BJ (cell line): ENCODE measurements at places on chromosomes 12 and 14.

DNA sequence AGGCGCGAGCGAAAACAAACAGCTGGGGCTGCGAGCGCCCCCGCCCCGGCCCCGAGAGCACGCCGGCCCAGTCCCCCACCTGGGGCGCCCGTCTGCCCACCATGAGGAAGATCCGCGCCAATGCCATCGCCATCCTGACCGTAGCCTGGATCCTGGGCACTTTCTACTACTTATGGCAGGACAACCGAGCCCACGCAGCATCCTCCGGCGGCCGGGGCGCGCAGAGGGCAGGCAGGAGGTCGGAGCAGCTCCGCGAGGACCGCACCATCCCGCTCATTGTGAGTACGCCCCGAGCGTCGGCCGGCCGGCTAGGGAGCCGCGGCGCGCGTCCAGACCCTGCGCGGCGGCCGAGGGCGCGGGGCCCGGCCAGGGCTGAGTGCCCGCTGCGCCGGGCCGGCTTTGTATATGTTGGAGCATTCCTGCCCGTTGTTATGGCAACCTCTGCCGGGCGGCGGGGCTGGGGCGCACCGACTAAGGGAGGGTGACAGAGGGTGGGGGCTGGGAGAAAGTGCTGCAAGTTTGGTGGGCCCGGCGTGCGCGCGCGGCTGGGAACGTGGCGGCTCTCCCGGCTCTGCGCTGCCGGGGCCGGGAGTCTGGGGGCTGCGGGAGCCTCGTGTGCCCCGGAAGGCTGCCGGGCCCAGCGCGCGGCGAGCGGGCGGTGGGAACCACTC lies 367 bp downstream of the GALNT16 start:
- no peak for DNase-seq

- DNase-seq, result no peak
Observed at GRCh38 chr14:58638231-58639197, 752 bp downstream of the DACT1 start.

- no peak for DNase-seq
Observed at GRCh38 chr12:121085506-121086353, 46.7 kb upstream of the OASL start.

GRCh38 chr12:18302809-18303430 lies 41.6 kb downstream of the PIK3C2G start:
- DNase-seq, result no peak

GRCh38 chr12:58502841-58503240 lies 417.5 kb downstream of the LRIG3 start:
- no peak for DNase-seq

DNA sequence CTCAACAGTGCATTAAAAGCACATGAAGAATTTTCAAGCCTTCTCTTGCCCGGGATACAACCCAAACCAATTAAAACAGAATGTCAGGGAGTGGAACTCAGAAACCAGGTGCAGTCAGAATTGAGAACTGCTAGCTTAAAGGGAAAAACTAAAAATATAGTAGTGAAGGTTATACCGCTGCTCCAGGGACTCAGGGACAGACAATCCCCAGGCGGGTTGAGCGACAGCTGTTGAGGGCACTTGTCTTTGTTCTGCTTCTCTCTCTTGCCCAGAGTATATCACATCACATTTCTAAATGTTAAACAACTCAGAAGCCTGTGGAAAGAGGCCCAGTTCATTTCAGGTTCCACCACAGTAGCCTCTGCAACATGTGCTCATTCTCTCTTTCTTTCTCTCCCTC lies 93.1 kb downstream of the SLC5A8 start:
- DNase-seq, result no peak
